AG20443 (cell line): ENCODE measurements at places on chromosomes 4 and X.

DNA sequence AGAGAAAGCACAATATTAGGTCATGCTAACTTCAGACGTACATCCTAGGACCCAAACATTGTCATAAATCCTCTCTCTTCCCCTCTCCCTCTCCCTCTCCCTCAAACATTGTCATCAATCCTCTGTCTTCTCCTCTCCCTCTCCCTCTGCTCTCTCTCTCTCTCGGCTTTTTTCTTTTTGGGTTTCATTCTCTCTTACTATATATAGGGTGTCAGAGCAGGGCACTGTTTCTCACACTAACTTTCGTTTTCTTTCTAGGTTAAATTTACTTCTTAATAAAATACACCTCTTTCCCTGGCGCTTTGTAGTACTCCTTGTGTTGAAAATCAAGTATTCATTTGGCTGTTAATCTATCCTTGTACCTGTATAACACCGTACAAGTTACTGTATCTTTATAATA is 37.0 kb upstream of the HERC5 start:
- DNase-seq = no peak

DNA sequence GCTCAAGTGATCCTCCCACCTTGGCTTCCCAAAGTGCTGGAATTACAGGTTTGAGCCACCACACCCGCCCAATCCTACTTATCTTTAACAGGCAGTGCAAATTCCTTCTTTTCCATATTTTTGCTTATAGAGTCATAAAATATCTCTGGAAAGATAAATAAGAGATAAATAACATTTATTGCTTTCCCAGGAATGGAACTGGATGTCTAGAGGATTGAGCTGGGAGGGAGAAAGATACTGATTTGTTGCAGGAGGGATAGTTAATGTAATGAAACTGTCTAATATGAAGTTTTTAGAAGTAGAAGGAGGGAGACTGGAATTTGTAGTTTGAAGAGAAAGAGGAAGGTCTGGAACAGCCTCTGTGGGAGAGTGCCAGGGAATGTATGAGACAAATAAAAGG is 20.2 kb downstream of the ITGB1BP2 start:
- DNase-seq = no peak

DNA sequence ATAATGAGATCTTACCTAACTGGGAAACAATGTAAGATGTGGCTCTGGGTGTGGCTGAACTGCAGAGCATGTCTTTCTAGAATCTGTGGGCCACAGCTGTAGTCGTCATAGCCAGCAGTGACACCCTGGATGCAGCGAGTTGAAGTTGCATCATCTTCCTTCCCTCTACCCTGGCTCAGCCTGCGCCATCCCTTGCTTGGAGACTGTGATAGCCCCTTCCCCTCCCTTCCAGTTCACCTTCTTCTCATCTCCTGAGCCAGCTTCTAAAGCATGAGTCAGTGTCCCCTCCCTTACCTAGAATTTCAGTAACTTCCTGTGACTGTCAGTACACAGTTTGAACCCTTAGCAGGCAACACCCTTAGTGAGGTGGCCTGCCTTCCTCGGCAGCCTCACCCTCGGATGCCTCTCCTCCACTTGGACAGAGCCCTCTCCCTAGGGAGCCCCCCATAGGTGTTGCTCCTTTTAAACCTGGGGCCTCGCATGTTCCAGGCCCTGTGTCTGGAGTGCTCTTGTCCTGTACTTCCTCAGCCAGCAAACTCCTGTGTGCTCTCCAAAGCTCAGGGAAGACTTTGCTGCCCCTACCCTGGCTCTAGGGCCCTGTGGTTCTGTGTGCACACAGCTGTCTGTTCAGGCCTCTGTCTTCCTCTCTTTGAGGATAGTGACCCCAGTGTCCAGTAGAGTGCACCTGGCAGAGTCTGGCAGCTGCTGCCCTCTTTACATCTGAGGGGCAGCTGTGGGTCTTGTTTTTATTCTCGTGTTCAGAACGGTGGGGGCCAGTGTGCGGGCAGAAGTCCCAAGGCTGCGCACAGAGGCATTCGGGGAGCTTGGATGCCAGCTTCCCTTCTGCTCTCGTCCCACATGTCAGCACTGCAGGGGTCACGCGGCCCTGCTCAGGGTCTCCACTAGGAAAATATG is 43.7 kb upstream of the TADA2B start:
- DNase-seq = peak; percentile 5

GRCh38 chr4:189232274-189232673 is 708.4 kb upstream of the FRG1 start:
- no peak for DNase-seq

GRCh38 chr4:147799986-147800555 is 68.2 kb downstream of the ARHGAP10 start:
- DNase-seq = no peak

DNA sequence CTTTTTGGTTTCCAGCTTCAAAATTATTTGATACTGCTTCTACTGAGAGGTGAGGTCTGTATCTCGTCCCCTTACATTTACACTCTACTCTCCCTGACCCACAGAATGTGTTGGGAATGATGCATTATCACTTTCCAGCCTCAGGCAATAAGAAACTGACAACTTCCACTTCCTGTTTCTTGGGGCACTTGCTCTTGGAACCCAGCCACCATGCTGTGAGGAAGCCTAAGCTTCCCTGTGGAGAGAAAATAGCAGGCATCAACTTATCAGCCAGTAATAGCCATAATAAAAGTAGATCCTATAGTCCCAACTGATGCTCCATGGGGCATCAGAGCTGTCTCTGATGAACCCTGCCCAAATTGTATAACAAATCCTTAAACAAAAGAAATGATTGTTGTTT is 32.6 kb downstream of the RELL1 start:
- no peak for DNase-seq

- DNase-seq = no peak
Observed at GRCh38 chr4:119000400-119000799, 111.7 kb downstream of the SYNPO2 start.

- DNase-seq = peak; percentile 14
Observed at GRCh38 chr4:140928880-140929279, 172.7 kb upstream of the TBC1D9 start.

DNA sequence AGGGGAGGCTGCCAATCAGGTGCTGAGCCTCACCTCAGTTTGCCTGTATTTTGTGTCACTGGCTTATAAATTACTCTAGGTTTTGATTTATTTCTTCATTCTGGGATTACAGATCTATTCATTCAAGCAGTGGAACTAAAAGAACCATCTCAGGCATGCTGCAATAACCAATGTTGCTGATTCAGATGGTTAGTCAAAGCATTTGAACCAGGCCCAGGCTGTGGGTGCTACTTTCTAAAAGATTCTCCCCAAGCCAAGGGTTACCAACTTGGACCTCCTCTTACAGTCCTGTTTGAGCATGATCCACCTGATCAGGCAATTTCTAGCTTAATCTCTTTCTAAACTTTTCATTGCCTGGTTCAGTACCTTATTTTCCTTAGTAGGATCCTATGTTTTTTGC is 67.2 kb downstream of the TMEM131L start:
- no peak for DNase-seq

DNA sequence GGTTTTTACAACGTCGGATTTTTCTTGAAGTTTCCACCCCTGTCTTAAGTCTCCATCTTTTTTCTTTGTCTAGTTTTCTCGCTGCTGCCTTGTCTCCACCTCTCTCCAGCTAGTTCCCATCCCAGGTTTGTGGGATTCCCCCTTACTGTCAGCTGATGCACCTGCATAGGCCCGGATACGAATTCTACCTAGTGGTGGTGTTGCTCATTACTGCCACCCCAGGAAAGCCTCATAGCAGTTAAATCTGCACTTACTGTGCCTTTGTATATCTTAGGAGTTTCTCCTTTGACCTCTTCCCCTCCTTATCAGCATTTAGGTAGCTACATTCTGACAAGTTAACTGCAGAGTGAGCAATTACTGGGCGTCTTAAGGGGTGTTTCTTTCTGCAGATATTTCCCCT is 1693.1 kb upstream of the TENM3 start:
- no peak for DNase-seq

GRCh38 chr4:64756016-64756415 is 346.8 kb upstream of the TECRL start:
- no peak for DNase-seq

DNA sequence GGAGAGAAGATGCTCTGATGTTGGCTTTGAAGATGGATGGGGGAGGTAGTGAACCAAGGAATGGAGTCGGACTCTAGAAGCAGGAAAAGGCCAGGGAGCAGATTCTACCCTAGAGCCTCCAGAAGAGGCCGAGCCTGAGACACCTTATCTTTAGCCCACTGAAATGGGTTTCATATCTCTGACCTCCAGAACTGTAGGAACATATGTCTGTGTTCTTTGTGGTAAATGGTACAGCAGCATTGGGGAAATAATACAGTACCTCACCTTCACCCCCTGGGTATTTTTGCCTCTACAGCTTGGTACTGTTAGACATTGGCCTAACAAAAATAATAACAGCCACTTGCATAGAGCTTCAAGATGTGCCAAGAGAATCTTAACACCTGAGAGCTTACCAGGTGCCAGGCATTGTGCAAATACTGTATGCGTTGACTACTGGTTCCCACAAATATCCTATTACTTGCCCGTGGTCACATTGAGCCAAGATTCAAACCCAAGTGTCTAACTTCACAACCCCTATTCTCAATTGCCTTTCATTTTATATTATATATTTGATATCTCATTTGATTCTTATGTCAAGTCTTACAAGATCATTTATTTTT is 57.0 kb upstream of the PGM2 start:
- no peak for DNase-seq

- DNase-seq = peak; percentile 34
Observed at GRCh38 chrX:132592880-132593279, 104.0 kb upstream of the MBNL3 start.
